Osteoblast (primary cell): ENCODE measurements at places on chromosomes 2 and 18.

GRCh38 chr2:198279026-198279425, 474.6 kb downstream of the PLCL1 start:
- DNase-seq = no peak

GRCh38 chr2:242031481-242032019, 162.0 kb downstream of the RTP5 start:
- DNase-seq = peak; percentile 90

GRCh38 chr2:221085341-221085900, 486.7 kb downstream of the EPHA4 start:
- no peak for DNase-seq

GRCh38 chr2:18991177-18992168, 366.9 kb downstream of the OSR1 start:
- DNase-seq = no peak

DNA sequence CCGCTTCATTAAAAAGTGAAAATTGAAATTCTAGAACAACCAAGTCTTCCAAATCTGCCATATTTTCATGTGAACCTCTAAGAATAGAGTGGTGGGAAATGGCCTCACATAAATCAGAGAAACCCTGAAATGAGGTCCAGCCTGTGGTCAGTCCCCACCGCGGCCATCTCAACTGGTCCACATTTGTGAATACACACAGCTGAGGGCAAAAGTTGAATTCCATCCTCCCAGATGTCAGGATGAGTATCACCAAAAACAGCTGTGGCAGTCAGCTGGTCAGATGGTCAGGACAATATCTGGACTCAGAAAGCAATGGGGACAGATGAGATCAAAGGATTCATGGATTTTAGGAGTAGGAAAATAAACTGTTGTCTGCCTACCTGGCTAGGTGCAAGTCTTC, 219.4 kb upstream of the NCKAP5 start:
- DNase-seq = no peak

DNA sequence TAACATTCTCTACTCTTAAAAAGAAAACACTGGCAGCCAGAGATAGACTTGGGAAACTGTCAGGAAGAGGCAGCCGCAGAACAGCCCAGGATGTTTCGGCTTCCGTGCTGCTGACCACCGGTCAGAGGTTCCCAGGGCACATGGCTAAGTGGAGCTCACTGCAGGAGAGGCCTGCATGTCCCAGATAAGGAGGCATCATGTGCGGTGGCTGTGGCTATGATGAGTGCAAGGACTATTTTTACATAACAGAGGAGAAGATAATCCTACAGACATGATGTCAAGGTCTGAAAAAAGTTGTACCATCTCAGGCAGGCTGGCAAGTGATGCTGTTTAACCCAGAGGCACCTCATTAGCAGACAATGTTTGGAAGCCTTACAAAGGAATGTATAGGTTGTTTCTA, 252.3 kb downstream of the CYRIA start:
- no peak for DNase-seq

GRCh38 chr18:74856928-74857327, 259.3 kb downstream of the ZNF407 start:
- DNase-seq = no peak

- peak; percentile 63 for DNase-seq
Measured at GRCh38 chr18:48833701-48834412, 116.9 kb downstream of the SMAD7 start.

- peak; percentile 73 for DNase-seq
Measured at GRCh38 chr2:188369365-188369764, 77.7 kb downstream of the GULP1 start.

GRCh38 chr2:212961255-212961654, 190.2 kb downstream of the IKZF2 start:
- no peak for DNase-seq
